ENCODE measurements at places on chromosomes 3 and 15. TPM values are rescaled to one million over a fixed set of nuclear protein-coding genes. Genes with fewer than 3 reads are reported as not detected.

DNA sequence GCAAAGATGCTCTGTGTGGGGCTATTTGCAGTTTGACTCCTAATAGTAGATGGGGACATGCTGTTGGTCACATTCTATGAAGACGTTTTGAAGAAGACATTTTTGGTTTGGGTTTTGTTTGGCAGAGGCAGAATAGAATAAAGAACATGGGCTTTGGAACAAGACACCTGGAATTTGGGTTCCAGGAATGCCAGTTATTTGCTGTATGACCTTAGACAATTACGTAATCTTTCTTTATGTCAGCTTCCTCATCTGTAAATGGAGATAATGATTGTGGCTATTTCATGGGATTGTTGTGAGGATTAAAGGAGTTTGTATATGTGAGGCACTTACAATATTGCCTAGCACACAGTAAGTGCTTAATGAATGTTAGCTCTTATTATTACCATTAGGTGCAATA is 91.6 kb downstream of the MESD start:
- H3K27me3 ChIP-seq: no peaks in the 10 kb centered on the region
- no peak for DNase-seq
- H3K4me3 ChIP-seq: no peak overlapping the region

DNA sequence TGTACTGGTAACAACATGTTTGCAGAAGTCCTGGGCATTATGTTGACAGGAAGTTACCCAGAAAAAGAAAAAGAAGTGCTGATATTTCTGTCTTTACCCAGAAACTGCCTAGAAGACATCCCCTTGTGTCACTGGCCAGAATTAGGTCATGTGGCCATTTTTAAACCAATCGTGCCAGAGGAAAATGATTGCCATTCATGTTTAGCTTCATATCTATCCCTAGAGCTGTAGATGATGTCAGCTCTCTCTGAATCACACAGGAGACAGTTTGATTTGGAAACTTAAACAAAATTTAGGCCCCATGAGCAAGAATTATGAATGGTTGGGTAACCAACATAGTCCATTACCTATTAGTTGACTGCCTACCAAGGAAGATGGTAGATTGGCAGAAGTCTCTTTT is 8.9 kb upstream of the PLOD2 start:
- H3K27ac ChIP-seq: no peak overlapping the region
- H3K27me3 ChIP-seq: no peaks in the 10 kb centered on the region
- no peaks in the 10 kb centered on the region for H3K36me3 ChIP-seq
- DNase-seq: no peak
- H3K4me1 ChIP-seq: peaks cover 27% of the 10 kb centered on the region

GRCh38 chr3:35320646-35321407 is 318.5 kb upstream of the ARPP21 start:
- no peak overlapping the region for H3K27ac ChIP-seq
- DNase-seq: no peak
- H3K4me3 ChIP-seq: no peak overlapping the region
- H3K27me3 ChIP-seq: no peaks in the 10 kb centered on the region
- no peaks in the 10 kb centered on the region for H3K36me3 ChIP-seq

GRCh38 chr3:171028025-171028778 is 1.7 kb upstream of the SLC2A2 start:
- H3K4me1 ChIP-seq: peaks cover 8% of the 10 kb centered on the region
- H3K27ac ChIP-seq: no peak overlapping the region
- H3K36me3 ChIP-seq: no peaks in the 10 kb centered on the region
- H3K4me3 ChIP-seq: peak overlapping the region; percentile 53
- no peak for DNase-seq

- H3K4me3 ChIP-seq: no peak overlapping the region
- peaks cover 19% of the 10 kb centered on the region for H3K4me1 ChIP-seq
- peak overlapping the region; percentile 53 for H3K27ac ChIP-seq
These were observed 55.3 kb upstream of the CA12 start for GRCh38 chr15:63436872-63437375.

DNA sequence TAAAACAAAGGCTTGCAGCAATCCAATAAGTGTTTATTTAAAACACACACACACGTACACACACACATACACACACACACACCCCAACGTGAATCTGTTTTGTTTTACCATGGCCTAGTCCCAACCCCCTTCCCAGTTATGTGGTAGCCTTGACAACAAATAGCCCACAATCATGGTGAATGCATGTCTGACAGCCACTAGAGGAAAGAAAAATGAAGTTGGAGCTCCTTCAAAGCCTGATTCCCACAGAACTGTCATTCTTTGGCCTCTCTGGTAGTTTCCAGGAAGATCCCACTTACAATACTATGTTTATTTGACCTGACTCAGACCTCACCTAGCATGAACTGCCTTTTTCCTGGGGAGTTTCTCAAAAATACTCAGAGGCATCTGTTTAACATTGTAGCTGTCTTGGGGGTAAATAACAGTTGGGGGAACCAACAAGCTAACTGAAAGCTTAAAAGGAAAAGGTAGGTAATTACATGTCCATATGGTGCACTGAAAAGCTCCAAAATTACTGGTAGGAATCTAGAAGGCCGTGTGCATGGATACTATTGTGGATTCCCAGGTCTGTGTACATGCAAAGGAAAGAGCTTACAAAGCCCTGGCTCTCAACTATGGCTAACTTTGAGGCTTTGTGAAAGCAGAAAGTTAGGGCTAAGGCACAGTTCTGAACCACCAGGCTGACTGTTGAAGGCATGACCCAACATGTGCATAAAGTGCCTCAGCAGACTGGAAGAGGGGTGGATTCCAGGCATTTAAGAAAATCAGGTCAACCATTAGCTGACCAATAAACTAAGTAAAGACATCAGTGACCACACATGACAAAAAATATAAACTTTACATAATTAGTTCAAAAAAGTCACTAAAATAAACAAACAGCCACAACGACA is 65.3 kb downstream of the FAIM start:
- DNase-seq: no peak
- H3K36me3 ChIP-seq: no peaks in the 10 kb centered on the region
- H3K4me1 ChIP-seq: no peaks in the 10 kb centered on the region
- H3K27me3 ChIP-seq: no peaks in the 10 kb centered on the region
- H3K27ac ChIP-seq: no peak overlapping the region

- H3K27ac ChIP-seq: no peak overlapping the region
- no peak for DNase-seq
- no peaks in the 10 kb centered on the region for H3K27me3 ChIP-seq
- no peaks in the 10 kb centered on the region for H3K36me3 ChIP-seq
- H3K4me3 ChIP-seq: no peak overlapping the region
These were observed 169.5 kb upstream of the THBS1 start for GRCh38 chr15:39411102-39411989.

DNA sequence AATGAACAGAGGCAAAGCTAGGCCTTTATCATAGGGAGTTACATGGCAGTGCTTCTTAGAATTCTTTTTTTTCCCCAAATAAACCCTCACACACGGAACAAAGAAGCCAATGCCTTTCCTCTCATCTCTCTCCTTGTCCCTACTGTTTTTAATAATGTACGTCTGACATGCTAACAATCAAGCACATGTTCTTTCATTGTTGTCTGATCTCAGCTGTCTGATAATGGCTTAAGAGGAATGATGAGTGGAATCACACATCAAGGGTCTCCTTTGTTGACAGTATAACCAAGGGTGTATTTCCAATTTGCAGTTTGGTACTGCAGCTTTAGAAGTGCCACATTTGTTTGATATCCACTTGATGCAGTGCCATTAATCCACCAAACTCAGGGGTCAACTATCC is 34.8 kb upstream of the EPHA3 start:
- no peaks in the 10 kb centered on the region for H3K36me3 ChIP-seq
- no peak overlapping the region for H3K27ac ChIP-seq
- H3K4me1 ChIP-seq: no peaks in the 10 kb centered on the region
- no peak for DNase-seq

- H3K4me1 ChIP-seq: no peaks in the 10 kb centered on the region
- peaks cover 9% of the 10 kb centered on the region for H3K36me3 ChIP-seq
- H3K27me3 ChIP-seq: no peaks in the 10 kb centered on the region
- H3K4me3 ChIP-seq: no peak overlapping the region
These were observed 10.8 kb downstream of the ZSCAN2 start for GRCh38 chr15:84611631-84612030.

DNA sequence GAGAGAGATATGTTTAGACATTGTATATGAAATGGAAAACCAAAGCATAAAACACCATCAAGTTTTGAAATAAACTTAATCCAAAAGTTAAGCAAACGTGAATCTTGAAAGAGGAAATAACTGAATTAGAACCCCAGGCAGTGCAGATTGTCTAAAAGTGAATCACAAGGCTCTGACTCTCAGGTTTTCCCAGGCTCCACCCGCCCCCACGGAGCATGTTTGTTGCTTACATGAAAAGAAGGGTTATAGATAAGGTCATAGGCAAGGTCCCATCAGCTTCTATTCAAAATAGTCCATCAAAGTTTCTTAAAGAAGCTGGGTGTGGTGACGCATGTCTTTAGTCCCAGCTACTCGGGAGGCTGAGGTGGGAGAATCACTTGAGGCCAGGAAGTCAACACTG is 29.0 kb upstream of the SLMAP start:
- no peaks in the 10 kb centered on the region for H3K36me3 ChIP-seq
- DNase-seq: no peak
- H3K4me1 ChIP-seq: no peaks in the 10 kb centered on the region
- H3K27ac ChIP-seq: no peak overlapping the region
- no peak overlapping the region for H3K4me3 ChIP-seq

- peaks cover 16% of the 10 kb centered on the region for H3K4me1 ChIP-seq
- H3K27ac ChIP-seq: peak overlapping the region; percentile 50
- H3K36me3 ChIP-seq: peaks cover 9% of the 10 kb centered on the region
- DNase-seq: no peak
- no peak overlapping the region for H3K4me3 ChIP-seq
These were observed 10.4 kb downstream of the TEX264 start for GRCh38 chr3:51681453-51681852.

DNA sequence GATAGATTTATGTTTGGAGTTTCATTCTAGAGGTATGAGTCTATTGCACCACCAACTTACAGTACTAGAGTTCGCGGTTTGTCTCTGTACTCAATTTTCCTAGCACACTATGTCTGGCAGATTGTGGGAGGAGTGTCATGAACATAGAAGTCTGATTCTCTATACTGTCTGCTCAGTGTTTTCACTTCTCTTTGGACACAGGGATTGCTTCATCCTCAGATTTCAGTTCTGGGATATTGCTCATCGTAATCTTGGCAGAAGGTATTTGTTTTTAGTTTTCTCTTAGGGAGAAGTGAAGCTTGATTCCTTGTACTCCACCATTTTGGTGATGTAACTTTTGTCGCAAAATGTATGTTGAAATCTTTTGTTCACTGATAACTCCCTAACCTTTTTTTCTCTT is 27.8 kb upstream of the AZI2 start:
- no peaks in the 10 kb centered on the region for H3K4me1 ChIP-seq
- no peak overlapping the region for H3K27ac ChIP-seq
- H3K4me3 ChIP-seq: no peak overlapping the region
- no peaks in the 10 kb centered on the region for H3K36me3 ChIP-seq
- no peak for DNase-seq
- no peaks in the 10 kb centered on the region for H3K27me3 ChIP-seq

- no peaks in the 10 kb centered on the region for H3K36me3 ChIP-seq
- no peak for DNase-seq
These were observed 50.5 kb downstream of the THBS1 start for GRCh38 chr15:39631357-39631756.

GRCh38 chr3:110311541-110311940 is 760.1 kb upstream of the NECTIN3 start:
- no peaks in the 10 kb centered on the region for H3K27me3 ChIP-seq
- H3K4me1 ChIP-seq: no peaks in the 10 kb centered on the region
- DNase-seq: no peak
- H3K27ac ChIP-seq: no peak overlapping the region

DNA sequence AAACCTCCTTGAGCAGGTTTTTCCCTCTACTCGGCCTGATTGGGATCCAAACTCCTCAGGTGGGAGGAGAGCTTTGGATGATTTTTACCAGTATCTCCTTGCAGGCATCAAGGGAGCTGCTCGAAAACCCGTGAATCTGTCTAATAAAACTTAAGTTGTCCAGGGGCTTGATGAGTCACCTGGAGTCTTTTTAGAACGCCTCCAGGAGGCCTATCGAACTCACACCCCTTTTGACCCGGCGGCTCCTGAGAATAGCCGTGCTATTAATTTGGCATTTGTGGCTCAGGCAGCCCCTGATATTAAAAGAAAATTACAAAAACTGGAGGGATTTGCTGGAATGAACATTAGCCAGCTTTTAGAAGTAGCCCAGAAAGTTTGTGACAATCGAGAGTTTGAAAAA is 41.6 kb downstream of the ZBTB11 start:
- no peaks in the 10 kb centered on the region for H3K4me1 ChIP-seq
- no peaks in the 10 kb centered on the region for H3K36me3 ChIP-seq
- no peak for DNase-seq
- no peaks in the 10 kb centered on the region for H3K27me3 ChIP-seq
- H3K27ac ChIP-seq: no peak overlapping the region

DNA sequence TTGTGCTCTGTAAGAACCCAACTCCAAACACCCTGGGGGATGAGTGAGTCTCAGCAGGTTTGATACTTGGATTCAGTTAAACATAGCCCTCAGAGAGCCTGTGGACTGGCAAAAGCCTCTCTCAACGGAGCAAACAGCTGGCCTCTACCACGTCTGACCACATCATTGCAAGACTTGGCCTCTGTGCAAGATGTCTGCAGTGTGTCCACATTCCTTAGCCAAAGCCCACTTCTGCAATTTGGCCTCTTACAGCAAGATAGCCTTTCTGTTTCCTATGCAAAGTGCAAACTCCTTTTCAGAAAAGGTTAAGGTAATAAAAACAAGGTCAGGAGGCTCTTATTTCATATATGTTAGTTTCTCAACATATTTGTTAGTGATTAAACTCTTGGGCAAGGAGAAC is 27.9 kb downstream of the FBN1 start:
- DNase-seq: no peak
- no peak overlapping the region for H3K4me3 ChIP-seq
- H3K27ac ChIP-seq: no peak overlapping the region
- H3K36me3 ChIP-seq: no peaks in the 10 kb centered on the region
- H3K27me3 ChIP-seq: no peaks in the 10 kb centered on the region
- no peaks in the 10 kb centered on the region for H3K4me1 ChIP-seq

- no peak for DNase-seq
- no peaks in the 10 kb centered on the region for H3K4me1 ChIP-seq
- H3K36me3 ChIP-seq: no peaks in the 10 kb centered on the region
- no peak overlapping the region for H3K4me3 ChIP-seq
These were observed 92.8 kb downstream of the CCNL1 start for GRCh38 chr3:157067114-157067513.

- H3K4me1 ChIP-seq: no peaks in the 10 kb centered on the region
- H3K27me3 ChIP-seq: no peaks in the 10 kb centered on the region
- H3K4me3 ChIP-seq: no peak overlapping the region
- no peak for DNase-seq
- H3K36me3 ChIP-seq: no peaks in the 10 kb centered on the region
These were observed 178.6 kb upstream of the TRIM42 start for GRCh38 chr3:140499114-140499757.

TIPIN gene
- 2.5 TPM for total RNA-seq

ABTB1 gene
- total RNA-seq: 5.6 TPM

UBE2Q2 gene
- 9.1 TPM for total RNA-seq

MTHFS gene
- 11.3 TPM for total RNA-seq

ITGB5 gene
- 114 TPM for total RNA-seq

FOXL2NB gene
- total RNA-seq: 0.57 TPM

EPHA6 gene
- total RNA-seq: 2.9 TPM

CFAP91 gene
- 2.7 TPM for total RNA-seq

MLF1 gene
- total RNA-seq: 1.9 TPM

MORC1 gene
- not detected for total RNA-seq

ERICH6 gene
- total RNA-seq: not detected

All from esophagus squamous epithelium (tissue), 5 donors.